Naive thymus-derived CD4-positive, alpha-beta T cell (primary cell): ENCODE measurements at places on chromosomes 1 and 21.

DNA sequence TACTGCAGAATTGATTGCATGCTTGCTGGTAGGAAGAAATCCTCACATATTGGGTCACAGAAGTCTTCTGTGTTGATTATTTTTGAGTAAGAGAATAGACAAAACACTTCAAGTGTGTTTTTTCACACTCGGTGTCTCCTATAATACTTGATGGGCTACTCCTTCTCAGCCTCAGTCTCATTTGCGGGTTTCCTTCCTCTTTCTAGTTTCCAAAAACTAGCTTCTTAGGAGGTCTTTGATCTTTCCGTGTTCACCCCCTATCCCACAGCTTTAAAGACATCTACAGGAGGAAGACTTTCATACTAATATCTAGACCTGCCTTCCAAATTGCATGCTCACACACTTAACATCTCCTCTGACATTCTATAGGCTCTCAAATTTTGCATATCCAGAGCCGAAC lies 40.7 kb upstream of the NTPCR start:
- no peak for DNase-seq

DNA sequence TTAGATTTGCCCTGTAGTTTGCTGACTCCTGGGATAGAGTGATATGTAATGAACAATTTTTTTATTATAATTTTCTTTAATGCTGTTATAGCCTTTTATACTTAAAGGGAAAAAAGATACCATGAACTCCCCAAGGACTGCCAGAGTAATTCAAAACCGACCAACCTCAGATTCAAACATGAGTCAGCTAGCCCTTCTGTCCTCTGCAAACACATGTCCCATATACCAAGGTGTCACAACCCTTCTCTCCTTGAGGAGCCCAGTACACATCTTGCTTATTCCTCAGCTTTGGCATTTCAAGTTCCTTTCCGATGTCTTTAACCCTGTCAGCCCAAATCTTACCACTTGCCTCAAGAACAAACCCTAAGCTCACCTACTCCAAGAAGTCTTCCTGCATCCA lies 184.9 kb downstream of the KCNH1 start:
- no peak for DNase-seq

DNA sequence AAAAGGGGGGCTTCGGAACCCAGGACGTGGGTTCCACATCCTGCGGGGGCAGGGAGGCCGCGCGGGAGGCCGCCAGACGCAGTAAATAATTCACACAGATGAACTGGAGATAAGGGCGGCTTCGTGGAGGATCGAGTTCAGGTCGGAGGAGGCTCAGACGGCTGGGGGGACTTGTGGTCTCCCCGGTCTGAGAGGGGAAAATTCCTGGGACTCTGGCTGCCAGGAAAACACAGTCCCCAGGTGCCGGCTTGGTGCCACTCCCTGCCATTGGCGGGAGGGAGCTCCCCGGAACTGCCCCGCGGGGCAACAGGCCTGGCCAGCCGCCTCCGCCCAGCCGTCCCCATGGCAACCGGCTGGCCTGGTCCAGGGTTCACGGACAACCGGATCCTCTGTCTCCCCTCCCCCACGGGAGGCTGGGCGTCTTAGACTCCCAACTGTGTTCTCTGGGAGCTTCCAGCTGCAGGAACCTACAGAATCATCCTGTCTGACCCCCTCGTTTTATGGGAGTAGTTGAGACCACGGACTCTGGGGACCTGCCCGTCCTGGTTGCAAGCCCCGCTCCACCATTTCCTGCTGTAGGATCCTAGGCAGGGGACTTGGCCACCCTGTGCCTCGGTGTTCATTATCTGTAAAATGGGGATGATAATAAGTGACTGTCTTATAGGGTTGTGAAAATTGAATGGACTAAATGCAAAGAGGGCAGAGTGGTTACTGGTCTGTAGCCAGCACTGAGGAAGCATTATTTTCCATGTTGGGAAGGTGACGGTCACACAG lies 9.6 kb downstream of the CAMK2N1 start:
- DNase-seq, result no peak

GRCh38 chr1:244150071-244150470 lies 99.0 kb downstream of the ZBTB18 start:
- no peak for DNase-seq

GRCh38 chr1:2787163-2787911 lies 14.2 kb downstream of the TTC34 start:
- no peak for DNase-seq

DNA sequence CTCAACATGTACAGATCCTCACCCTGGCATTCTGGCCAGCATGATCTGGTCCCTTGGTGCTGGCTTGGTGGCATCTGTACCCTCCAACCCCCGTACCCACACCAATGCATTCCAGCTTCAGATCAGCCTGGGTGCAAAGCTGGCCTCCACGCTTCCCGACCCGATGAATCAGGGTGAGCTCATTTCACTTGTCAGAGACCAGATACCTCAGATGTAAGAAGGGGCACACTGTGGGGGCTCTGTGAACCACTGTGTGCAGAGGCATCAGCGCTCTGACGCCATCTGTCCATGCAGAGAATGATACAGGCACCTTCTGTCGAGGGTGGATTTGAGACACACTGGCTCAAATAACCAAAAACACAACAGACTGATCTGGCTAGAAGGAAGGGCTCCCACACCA lies 76.6 kb downstream of the DMRTB1 start:
- no peak for DNase-seq

DNA sequence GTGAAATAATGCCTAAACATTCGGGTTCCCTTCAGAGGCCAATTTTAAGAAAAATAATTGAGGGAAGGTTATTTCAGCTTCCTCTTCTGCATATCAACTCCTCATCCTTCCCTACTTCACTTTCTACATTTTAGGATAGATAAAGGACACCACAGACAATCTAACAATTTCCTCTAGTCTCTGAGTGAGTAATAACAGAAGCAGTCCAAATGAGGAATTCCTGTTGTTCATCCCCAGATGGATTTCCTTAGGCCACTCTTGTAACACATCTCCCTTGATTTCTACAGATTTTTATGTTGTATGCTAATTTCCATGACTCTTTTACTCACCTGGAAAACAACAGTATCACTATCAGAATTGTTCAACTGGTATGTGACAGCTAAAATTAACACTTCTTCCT lies 87.7 kb upstream of the LYPLAL1 start:
- no peak for DNase-seq

DNA sequence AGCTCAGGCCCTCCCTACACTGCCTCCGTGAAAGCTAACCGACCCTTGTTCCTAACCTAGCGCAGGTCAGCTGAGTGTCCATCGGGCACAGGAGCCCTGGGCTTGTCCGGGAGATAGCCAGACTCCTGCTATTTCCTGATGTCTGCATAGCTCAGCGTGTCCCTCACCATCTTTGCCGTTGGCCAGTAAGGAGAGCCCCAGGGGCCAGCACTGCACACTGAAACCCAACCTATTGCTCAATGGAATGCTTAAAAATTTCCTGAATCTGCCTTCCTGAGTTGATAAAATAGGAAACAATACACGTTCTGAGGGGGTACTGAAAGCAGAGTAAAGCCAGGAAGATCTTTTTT lies 2.2 kb downstream of the RUNX1 start:
- DNase-seq, result no peak

DNA sequence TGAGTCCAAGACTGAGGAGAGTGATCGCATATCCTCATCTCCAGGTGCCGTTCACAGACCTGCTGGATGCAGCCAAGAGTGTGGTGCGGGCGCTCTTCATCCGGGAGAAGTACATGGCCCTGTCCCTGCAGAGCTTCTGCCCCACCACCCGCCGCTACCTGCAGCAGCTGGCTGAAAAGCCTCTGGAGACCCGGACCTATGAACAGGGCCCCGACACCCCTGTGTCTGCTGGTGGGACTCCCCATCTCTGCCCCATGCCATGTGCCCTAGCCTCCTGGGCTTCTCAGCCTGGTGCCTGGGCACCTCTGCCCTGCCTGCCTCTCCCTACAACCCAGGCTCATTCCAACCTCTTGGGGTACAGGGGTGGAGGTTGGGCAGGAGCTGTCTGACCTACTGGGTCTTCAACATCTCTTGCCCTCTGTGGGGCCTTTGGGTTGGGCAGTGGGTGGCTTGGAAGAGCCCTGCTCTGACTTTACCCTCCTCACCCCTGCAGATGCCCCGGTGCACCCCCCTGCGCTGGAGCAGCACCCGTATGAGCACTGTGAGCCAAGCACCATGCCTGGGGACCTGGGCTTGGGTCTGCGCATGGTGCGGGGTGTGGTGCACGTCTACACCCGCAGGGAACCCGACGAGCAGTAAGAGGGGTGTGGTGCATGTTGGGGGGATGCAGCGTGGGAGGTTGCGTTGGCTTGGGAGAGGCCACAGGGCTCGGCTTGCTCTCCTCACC lies 7.2 kb downstream of the AMPD2 start:
- no peak for DNase-seq

DNA sequence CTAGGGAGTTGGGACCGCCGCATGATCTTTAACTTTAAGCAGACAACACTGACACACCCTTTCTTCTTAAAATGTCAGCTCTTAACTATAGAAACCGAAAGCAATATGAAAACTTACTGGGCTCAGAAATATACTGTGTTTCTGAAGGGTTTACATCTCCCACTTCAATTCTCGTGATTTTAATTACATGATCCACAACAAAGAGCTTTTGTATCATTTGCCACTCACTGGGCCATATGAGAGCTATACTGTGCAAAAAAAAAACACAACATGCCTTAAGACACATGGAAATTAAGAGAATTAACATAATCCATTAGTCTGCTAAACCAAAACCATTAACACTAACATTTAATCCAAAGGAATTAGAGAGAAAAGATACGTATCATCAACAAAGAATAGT lies 35.0 kb upstream of the RAP1GAP start:
- no peak for DNase-seq

DNA sequence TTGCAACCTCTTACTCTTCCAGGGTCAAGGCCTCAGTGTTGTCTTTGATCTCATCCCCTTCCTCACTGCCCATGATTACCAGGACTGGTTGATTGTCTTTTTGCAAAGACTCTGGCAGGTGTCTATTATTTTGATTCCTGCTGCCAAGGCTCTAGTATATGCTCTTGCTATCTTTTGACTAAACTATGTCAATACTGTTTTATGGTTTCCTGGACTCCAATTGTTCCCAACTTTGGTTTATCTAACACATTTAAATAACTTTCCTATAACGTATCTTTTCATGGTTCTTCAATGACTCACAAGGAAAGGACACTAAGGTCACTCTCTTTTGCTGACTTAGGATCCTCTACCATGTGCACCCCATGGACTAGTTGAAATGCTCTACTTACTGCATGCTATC lies 141.5 kb downstream of the PTPRC start:
- DNase-seq, result no peak

DNA sequence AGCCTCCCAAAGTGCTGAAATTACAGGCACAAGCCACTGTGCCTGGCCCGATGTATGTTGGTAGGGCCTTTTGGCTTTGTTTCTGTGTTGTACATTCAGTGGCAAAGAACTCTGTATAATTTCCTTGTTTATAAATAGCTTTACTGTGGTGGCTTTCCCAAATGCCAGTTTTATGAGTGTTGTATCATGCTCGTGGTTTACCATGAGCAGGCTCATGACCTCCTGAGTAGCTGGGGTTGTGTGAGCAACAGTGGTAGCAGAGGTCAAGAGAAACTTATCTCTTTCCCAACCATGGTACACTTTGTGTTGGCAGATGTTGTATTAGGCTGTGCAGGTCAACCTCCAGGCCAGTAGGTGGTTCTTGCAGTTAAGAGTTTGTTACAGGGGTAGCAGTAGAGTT lies 420.4 kb upstream of the BEND5 start:
- DNase-seq, result no peak

GRCh38 chr1:164928232-164928812 lies 369.3 kb downstream of the PBX1 start:
- no peak for DNase-seq
